ENCODE measurements at places on chromosomes 1 and 21. TPM values are rescaled to one million over a fixed set of nuclear protein-coding genes. Genes with fewer than 3 reads are reported as not detected.

GRCh38 chr1:188169971-188170370 lies 1341.2 kb downstream of the PLA2G4A start:
- no peak for DNase-seq

Gene TGFB2
- total RNA-seq, result 40.5 TPM

Gene C1orf141
- not detected for total RNA-seq

GRCh38 chr1:40421431-40422384 lies 28.6 kb upstream of the ZFP69B start:
- no peak for DNase-seq

GRCh38 chr1:26697978-26698849 lies 2.4 kb downstream of the ARID1A start:
- no peak for DNase-seq

DNA sequence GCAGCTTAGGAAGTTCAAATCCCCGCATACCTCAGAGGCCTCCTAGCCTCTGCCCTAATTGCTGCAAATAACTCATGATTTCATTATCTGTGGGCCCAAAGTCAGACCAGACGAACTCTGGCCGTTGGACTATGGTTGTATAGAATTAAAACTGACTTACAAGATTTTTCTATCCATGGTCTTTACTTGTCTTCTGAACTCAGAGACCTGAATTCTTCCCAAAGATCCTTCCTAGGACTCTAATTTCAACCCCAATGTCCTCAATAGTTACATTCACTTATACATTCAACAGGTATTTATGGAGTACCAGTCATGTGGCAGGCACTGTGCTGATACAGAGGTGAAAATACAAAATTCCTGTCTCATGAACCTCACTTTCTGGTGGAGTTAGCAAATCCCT lies 182.4 kb upstream of the UBE2U start:
- DNase-seq, result no peak

GRCh38 chr1:115258302-115258866 lies 79.7 kb downstream of the NGF start:
- no peak for DNase-seq

Gene TDRKH
- total RNA-seq, result 6.0 TPM

DNA sequence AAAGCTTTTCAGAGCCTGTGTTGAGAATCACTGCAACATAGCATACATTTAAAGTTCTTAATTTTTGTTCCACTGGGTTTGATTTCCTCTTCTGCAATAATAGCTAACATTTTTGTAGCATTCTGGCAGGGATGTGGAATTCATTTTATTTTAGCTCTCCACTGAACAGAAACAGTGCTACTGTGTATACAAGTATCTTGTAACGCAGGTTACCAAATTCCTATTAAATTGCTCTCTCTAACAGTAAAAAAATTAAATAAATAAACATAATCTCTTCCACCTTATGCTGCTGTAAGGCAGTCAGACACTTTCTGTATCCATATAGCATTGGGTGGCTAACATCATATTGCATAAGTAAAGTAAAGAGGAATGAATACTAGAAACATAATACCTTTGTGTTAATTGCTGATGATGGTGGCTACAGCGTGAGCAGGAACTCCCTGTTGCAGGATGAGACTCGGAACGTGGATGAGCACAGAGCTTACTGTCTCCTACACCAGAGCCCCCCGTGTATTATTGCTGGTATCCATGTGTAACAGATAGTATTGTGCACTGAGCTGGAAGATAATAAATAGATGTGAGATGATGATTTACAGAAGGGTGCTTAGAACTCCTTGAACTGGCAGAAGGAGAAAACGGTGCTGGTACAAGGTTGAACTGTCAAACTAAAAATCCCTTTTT lies 276.9 kb upstream of the SNX7 start:
- DNase-seq, result no peak

DNA sequence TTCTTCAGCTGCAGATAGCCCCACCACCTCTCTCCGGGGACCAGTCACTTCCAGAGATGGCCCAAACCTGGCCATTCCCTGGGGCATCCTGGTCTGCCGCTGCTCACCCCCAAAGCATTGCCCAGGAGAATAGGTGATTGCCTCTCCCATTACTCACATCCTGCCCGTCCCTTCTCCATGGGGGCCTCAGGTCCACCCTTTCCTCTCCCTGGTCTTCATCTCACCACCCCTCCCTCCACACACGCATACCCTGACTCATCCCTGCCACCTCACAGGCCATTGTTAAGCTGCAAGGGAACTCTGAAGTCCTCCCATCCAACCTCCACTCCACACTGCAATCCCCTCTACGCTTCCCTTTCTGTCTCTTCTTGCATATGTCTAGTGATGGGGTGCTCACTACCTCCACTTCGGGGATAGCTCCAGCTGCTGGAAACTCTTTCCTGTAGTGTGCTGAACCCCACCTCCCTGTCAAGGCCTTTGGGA lies at the start of gene PLEKHG5:
TSS of gene PLEKHG5 (minus strand) at position 188 of the 483 bp plus-strand sequence. CDS start 14,096 bp downstream, outside the sequence.
- DNase-seq, result no peak

DNA sequence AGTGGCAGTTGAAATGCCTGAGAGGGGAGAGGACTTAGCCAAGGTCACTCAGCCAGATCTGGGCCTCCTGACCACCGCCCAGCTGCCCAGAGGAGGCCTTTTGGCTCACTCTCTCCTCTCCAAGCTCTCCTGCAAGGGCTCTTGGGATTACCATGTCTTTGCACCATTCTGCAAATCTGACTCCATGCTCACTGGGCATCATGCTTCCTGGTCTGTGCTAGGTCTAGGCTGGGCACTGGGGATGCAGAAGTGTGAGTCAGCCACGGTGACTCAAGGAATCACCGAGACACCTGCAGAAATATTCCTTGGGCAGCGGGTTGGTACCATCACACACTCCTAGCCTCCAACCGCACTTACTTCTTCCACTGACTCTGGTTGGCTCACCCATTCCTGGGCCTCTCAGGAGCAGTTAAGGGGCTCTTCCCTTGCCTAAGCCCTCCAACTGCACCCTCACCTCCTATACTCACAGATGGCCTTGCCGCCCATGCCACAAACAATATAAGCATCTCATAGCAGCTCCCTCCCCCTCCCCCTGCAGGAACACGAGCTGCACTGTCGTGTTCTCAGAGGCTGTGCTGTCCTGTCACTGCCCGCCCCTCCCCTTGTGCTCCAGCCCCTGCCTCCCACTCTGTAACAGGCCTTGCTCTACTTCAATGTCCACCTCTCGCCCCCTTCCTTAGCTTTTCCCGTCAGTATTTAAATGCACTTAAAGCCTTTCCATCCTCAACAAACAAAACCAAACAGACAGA lies 34.8 kb downstream of the CDCP2 start:
- no peak for DNase-seq

Gene VANGL2
- 1.4 TPM for total RNA-seq

DNA sequence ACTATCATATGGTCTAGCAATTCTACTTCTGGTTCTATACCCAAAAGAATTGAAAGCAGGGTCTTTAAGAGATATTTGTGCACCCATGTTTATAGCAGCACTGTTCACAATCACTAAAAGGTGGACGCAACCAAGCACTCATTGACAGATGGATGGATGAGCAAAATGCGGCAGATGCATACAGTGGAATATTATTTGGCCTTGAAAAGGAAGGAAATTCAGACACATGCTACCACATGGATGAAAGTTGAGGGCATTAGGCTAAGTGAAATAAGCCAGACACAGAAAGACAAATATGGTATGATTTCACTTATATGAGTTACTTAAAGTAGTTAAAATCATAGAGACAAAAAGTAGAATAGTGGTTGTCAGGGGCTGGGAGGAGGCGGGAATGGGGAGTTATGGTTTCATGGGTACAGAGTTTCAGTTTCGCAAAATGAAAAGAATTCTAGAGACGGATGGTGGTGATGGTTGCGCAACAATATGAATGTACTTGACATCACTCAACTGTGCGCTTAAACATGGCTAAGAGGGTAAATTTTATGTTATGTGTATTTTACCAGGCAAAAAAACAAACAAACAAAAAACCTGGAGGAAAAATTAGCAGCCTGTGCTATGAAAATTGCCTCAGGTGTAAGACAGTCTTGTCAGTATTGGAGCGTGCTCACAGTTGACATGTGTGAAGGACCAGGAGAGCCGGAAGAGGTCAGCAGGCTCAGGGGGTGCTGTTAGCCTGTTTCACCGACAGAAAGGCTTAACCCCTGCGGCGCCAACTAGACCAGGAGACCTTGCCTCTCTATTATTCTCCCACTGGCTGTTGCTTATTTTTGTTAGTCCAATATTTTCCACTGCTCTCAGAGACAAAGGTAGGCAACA lies 26.5 kb downstream of the CD247 start:
- DNase-seq, result no peak

Gene FCRL2
- not detected for total RNA-seq

Gene ARTN
- total RNA-seq, result 0.70 TPM

Gene CSF3R
- total RNA-seq, result 11.8 TPM

Gene IL12RB2
- total RNA-seq, result 0.22 TPM

GRCh38 chr1:201533836-201534235 lies 5.1 kb upstream of the NAV1 start:
- no peak for DNase-seq

Gene FCRL6
- 0.16 TPM for total RNA-seq

DNA sequence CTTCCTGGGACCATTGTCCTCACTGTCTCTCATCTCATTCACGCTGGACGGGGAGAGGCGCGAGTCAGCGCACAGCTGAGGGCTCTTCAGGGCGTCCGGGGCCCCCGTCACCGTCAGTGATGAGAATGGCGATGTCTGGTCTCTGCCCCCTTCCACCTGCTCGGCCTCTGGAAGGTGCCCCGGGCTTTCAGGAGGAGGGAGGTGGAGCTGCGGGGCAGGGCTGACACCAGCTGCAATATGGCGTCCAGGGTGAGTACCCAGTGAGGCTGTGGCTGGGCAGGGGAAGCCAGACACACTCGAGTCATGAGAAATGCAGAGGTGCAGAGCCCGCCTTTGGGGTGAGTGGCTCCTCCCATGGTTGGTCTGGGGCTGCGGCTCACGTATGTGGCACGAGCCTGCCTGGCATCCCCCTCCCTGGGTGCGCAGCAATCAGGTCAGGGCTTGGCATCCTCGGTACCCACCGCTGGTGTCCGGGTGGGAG lies 15.1 kb downstream of the MORN1 start:
- DNase-seq, result no peak

- no peak for DNase-seq
Measured at GRCh38 chr21:41956926-41957729, 3.3 kb upstream of the C2CD2 start.

Gene SPATA46
- not detected for total RNA-seq

GRCh38 chr1:1245817-1246576 lies 525 bp downstream of the C1QTNF12 start:
- no peak for DNase-seq

DNA sequence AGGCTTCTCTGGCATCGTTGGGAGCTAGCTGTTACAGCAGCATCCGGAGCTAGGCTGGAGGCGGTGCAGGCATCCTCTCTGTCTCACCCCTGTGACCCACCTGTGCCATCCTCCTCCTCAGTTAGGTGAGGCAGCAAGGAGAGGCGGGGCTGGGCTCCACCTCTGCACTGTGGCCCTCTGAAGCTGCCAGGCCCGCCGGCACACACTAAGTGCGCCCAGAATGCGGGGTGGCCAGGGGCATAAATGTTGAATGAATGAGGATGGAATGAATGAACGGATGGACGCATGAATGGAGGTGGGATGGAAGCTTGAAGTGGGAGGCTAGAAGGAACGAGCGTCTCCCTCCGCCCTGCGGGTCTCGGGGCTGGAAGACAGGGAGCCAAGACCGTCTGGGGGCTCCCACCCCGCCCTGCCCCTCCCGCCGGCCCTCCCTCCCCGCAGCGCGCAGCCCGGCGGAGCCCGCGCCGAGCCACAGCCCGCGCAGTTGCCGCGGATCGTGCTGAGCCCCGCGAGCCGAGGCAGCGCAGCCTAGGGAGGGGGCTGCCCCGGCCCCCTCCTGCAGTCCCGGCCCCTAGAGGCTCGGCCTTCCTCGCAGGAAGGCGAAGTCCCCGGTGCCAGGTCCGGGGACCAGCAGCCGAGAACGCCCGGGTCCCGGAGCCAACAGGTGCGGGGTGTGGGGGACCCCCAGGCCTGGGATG lies at the start of gene HCRTR1:
TSS of gene HCRTR1 (plus strand) at position 472 of the 698 bp plus-strand sequence. CDS start 1,504 bp downstream, outside the sequence.
- DNase-seq, result no peak

GRCh38 chr1:110903853-110904500 lies 31.0 kb downstream of the CD53 start:
- DNase-seq, result no peak

- DNase-seq, result no peak
Measured at GRCh38 chr1:117710710-117711109, 104.9 kb downstream of the TENT5C start.

Gene LMX1A
- 0.22 TPM for total RNA-seq

GRCh38 chr1:162633081-162633762 lies 958 bp downstream of the DDR2 start:
- no peak for DNase-seq

- DNase-seq, result peak; percentile 61
Measured at GRCh38 chr1:40625076-40625475, 40.4 kb downstream of the RIMS3 start.

DNA sequence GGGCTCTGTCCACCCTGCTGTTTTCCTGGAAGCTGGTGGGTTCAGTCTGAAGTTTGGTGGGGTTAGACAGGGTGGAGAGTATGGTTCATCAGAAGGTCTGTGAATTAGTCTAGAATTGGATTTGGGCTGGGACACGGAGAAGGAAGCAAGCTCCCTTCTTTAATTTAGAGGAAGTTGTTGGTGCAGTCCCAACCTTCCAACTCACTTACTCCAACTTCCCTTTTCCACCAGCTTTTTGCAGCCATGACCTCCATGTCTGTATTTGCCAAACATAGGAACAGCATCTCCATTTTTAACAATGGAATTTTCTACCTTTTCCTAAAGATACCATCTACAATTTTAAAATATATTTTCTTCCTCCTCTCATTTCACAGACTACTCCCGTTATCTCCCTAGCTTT lies 28.5 kb upstream of the PRELP start:
- no peak for DNase-seq

DNA sequence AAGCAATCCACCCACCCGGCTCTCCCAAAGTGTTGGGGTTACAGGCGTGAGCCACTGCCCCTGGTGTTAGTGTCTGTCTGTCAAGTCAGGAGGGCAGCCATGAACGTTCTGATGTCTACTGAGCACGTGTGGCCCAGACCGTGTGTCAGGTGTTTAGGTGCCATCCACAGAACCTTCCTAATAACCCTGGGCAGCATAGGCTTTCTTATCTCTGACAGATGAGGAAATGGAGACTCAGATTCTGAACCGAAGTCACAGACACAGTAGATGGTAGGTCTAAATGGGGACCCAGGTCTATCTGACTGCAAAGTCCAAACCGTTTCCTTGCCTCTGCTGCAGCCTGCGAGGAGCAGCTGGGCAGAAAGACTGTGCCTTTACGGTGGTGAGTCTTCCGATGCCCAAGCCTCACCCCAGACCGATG lies 622 bp upstream of the IL6R start:
- no peak for DNase-seq

All from cardiac septum (tissue), 1 donor.